ENCODE measurements at places on chromosomes 3 and 15.

DNA sequence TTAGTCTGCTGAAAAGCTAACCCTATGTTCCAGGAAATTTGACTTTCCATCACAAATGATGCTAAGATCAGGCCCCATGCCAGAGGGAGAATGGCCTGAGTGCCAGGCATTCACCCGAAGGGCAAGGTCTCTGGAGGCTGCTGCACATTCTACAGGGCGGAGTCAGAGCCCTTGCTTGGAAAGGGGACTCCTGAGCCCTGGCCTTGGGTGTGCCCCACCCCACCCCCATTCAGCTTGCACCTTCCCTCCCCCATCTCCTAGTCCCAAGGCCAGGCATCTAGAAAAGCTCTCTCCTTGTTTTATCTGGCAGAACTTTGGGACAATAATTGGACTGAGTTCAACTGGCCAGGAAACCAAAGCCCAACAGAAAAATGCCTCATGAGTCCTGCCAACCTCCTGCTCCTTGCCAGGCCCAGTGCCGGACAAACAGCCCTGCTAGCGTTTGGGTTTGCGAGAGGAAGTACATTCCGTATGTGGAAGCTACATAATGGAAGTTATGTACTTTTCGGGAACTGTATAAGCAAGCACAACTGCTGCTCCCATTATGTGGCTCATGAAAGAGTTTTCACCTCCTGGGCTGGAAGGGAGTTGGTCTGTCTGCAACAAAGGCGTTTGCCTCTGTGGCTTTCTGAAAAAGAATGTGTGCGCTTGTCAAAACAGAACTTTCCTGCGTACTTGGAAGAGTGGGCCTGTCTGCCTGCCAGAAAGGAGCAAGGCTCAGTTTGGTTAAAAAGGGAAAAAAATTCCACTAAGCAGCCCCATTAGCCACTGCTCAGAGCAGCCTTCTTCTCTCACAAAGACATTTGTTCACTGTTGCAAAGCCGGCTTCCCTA, 321.5 kb upstream of the CTNNB1 start:
- DNase-seq, result no peak

DNA sequence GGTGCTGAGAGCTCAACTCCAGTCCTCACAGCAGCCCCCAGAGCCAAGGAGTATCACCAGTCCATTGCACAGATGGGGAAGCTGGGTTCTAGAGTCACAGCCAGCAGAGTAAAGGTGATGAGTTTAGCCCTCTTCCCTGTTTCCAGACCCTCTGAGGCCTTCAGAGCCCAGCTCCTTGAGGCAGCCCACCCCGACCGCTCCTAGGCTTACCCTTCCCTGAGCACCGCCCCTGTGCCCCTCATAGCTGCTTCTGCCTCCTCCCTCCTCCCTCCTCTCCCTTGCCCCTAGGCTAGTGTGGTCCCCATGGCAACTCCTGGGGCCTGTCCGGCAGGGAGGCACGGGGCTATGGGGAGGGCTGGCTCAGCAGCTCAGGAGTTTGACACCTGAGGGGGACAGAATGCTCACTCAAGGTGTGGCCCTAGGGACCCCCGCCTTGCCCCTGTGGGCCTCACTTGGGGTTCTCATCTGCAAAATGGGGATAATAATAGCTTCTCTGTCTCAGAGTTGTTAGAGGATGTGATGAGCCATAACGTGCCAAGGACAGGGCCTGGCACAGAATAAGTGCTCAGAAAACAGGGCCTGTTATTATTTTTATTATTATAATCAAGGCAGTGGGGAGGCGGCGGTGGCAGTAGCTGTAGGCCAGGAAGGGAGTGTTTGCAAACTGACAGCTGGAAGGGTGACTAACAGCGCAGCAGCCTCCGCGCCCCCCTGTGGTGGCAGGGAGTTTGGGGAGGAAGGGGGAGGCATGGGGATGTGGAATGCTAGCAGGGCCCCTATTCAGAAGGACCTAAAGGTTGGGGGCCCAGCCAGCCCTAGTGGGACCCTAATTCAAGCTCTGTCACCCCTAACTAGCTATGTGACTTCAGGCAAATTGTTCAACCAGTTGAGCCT, 11.5 kb downstream of the CSK start:
- no peak for DNase-seq

DNA sequence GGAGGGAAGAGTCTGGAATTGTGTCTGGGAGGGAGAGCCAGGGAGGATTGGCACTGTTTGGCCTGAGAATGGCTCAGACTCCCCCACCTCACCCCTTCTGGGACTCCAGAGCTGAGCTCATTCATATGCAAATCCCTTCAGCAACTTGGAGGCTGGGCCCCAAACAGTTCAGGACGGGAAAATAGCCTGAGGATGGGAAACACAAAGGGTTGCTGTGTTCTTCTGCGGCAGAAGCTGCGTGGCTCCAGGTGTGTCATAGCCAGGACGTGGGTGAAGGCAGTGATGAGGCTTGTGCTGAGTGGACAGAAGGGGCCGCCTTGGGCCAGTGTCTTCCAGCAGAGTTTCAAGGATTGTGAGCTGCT, 16.6 kb downstream of the MASP1 start:
- no peak for DNase-seq

GRCh38 chr15:58444056-58444455, 12.3 kb downstream of the LIPC start:
- DNase-seq, result no peak

DNA sequence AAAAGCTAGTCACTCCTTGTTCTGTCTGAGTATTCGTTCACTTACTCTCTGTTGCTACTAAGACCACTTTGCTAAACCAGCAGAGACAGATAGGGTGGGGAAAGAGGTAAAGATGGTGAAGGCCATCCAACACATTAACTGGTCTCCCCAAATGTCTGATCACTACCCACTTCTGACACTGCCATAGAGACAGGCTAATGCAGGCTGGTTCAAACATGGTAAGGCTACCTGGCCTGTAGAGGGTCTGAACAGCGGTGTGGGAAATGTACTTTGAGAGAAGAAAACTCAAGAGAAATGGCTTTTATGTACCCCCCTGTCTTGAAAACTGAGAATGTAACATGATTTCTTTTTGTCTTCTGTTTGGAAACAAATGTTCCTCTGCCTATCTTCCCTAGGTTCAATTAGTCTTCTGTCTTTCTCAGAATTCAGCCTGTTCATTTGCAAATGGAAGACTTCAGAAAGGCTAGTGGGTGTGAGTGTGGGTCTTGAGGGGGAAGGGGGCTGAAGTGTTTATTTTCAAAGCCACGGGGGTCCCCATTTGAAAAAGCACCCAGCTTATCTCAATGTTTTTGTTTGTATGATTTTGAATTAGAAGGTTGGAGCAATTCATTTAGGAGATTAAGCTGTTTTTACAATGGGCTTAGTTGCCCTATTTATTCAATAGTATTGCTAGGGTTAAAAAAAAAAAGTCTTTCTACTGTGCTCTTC, 15.8 kb downstream of the ALDH1A2 start:
- DNase-seq, result no peak

GRCh38 chr15:52101542-52102323, 10.8 kb downstream of the BCL2L10 start:
- no peak for DNase-seq

- DNase-seq, result no peak
These were observed 77.4 kb upstream of the IQSEC1 start for GRCh38 chr3:13150624-13151023.

DNA sequence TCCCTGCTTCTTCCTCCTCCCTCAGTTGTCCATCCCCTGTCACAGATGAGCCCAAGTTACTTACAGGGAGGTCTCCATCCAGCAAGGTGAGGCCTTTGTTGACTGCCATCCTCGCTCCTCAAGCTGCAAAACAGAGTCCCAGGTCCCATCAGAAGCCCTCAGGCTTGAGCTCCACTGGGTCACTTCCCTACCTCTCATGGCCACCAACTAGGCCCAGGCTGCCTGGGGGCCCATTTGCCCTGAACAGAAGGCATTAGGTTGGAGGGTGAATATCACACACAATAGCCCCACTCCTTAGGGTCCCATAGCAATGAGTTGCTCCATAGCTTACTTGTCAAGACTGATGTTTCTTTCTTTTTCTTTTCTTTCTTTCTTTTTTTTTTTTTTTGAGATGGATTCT, 1.8 kb downstream of the PLIN1 start:
- DNase-seq, result no peak

DNA sequence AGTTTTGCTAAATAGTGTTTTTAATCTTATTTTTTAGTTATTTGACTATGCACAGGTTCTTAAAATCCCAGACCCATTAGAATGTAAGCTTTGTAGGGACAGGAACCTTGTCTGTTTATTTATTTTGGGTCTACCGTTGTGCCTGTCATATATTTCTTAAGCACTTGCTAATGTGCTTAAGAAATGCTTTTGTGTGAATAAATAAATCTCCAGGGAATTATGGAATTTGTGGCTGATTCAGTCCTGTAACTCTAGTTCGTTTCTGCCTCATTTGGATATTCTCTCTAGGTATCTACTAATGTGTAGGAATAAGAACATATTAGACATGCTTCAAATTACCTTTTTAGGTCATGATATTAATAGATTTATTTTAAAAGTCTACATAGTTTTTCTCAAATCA, 161.6 kb downstream of the LPP start:
- no peak for DNase-seq

GRCh38 chr3:159797771-159798170, 190.9 kb upstream of the IL12A start:
- DNase-seq, result no peak

DNA sequence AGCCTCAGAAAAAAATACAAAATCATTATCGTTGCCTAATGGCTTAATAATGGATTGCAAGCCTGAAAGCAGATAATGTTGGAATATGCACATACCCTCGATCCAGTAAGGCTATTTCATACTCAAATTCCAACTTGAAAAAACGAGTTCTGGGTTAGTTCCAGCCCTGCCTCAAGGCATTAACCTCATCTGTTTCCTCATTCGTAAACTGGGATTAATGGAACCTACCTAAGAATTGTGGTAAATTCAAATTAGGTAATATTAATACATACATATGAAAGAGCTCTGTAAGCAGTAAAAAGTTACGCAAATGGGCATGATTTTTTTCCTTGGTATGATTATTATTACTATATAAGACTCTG, 107.5 kb downstream of the SRGAP3 start:
- no peak for DNase-seq

DNA sequence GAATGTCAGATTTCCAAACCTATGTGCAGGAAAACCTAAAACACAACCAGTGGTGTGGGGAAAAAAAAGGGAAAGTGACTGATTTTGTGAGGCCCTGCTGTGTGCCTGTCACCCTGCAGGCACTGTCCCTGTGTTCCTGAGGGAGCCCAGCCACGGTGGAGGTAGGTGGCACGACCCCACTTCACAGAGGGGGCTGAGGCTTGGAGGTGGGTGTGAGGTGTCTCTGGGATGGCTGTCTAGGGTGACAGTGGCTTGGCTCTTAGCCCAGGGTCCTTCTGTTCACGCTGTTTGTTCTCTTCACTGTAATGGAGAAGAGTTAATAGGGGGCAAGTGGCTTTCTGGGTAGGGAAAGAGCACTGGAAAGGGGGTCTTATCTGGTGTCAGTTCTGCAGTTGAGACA, 22.6 kb downstream of the RASGRF1 start:
- DNase-seq, result no peak

DNA sequence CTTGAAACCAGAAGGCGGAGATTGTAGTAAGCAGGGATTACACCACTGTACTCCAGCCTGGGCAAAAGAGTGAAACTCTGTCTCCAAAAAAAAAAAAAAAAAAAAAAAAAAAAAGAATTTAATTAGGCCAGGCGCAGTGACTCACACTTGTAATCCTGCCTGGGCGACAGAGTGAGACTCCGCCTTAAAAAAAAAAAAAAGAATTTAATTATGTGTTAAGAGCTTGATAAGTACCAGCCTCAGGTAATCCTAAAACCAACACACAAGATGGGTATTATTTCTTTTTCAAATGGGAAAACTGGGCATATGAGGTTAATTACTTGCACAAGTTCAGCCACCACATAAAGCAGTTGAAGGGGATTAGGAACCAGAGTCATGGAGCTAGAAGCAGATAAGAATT, 49.0 kb downstream of the PBRM1 start:
- no peak for DNase-seq

GRCh38 chr3:11477407-11477911, 166.3 kb downstream of the VGLL4 start:
- DNase-seq, result no peak

DNA sequence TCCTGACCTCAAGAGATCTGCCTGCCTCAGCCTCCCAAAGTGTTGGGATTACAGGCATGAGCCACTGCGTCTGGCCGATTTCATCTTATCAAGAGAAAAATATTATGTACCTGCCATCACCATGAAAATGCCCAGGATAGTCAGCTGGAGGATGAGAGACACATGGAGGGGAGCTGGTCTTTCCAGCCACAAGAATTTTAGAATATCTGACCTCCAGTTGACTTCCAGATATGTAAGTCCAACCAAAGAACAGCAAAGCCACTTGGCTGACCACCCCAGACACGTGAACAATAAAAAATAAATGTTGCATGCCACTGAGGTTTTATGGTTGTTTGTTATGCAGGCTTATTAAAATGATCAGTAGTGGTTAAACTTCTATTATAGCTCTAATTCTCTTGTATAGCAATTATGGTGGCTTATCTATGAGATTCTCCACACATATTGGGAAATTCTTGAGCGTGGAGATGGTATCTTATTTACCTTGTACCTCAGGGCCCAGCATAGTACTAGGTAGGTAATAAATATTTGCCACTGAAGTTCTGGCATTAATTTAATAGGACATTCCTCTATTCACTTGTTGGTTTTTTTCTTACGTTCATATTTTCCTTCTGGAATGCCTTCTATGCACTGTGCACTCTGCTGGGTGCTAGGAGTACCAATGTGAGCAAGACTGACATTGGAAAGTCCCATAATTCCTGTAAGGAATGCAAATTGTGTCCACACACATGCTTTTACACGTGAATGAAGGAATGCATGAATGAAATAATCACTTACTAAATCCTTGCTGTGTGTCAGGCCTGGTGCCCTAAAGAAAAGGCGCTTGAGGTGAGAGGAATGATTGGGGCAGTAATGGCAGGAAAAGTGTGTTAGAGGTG, 77.6 kb downstream of the EDEM1 start:
- no peak for DNase-seq

DNA sequence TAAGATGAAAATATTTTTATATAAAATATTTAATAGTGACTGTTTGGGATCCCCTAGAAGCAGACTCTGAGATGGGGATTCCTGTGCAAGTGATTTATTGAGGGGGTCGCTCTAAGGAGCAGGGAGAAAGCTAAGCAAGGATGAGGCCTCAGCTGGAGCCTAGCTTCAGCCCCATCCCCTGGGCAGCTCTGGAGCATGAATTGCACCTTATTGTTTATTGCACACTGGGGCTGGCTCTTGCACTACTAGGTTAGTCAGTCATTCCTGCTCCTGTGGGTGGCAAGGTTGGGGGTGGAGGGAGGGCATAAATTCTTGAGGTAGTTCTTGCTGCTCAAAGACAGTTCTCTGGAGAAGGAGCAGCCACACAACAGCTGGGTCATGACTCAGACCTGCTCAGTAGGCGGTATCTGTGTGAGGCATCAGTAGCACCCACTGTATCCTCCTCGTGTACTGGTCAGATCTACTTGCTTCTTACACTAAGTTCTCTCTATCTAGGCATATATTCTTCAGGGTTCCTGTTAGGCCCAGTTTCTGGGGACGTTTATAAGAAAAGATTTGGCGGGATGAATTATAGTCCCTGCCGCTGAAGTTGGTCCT, 27.2 kb upstream of the TNFSF10 start:
- DNase-seq, result peak; percentile 48

GRCh38 chr3:193788189-193788991, 195.4 kb downstream of the OPA1 start:
- DNase-seq, result no peak

GRCh38 chr15:57477736-57478522, 101.6 kb downstream of the CGNL1 start:
- DNase-seq, result no peak

- no peak for DNase-seq
These were observed 51.2 kb downstream of the FGF12 start for GRCh38 chr3:192675958-192676649.
